ENCODE measurements at places on chromosomes 6 and 20.

DNA sequence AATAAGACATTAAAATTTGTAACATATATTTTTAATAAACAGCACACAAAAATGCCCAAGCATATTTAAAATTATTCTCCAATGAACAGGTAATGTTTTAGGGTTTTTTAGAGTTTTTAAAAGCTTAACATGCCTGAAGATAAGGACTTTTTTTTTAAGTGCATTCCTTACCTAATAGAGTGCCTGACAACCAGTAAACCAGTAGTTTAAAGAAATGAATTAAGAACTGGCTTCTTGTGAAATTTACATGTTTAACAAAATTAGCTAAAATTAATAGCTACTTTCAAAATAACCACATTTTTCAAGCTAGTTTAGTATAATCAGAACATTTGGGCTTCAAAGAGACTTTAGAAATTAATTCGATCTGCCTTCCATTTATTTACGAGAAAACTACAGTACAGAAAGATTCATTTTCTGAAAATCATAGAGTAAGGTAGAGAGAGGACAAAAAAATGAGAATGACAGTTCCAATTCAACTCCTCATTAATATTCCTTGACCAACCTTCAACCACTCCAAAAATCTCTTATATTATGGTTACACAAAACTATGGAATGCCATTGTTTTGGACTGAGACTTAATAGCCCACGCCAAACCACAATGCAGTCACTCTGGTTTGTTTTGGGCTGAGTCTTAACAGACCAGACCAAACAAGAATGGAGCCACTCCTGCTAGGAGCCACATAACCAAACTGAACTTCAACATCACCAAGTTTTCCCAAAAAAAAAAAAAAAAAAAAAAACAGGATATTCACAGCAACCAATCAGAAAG is 5.7 kb upstream of the PLN start:
- no peak for DNase-seq

DNA sequence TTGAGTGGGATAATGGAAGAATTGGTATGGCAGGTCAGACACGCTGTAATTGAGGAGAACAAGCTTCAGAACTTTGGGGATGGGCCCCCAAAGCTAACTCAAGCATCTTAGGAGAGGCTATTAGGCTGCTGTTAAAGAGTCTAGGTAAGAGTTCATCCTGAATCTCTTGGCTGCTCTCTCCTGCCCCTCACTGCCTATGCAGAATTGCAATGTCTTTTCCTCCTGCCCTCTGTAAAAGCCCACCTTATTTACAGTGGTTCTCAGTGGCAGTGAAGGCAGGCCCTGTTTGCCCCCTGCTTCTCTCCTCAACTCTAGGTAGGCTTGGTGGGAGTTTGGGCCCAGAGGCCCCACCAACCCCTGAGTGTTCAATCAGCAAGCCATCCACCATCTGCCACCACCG is 55.0 kb downstream of the LYRM2 start:
- DNase-seq: no peak

DNA sequence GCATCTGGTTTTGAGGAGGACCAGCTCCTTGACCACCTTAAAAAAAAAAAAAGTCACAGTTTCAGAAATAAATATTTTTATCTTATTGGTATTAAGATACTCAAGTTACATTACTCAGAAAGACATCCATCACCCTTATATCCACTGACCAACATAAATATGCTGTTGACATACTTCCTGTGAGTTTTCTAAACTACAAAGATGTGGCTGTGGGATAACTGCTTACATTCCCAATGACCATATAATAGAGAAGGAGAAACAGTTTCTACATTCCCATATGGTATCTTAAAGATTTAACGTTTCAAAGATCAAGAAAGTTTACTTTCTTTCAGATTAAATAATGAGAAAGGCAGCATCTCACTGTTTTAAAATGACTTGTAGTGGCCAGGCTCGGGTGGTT is 46.3 kb downstream of the TP53INP2 start:
- no peak for DNase-seq

- DNase-seq: no peak
These were observed 32.9 kb downstream of the SLC17A4 start for GRCh38 chr6:25787428-25787827.

GRCh38 chr20:38870733-38871559 is 55.3 kb upstream of the FAM83D start:
- DNase-seq: no peak

DNA sequence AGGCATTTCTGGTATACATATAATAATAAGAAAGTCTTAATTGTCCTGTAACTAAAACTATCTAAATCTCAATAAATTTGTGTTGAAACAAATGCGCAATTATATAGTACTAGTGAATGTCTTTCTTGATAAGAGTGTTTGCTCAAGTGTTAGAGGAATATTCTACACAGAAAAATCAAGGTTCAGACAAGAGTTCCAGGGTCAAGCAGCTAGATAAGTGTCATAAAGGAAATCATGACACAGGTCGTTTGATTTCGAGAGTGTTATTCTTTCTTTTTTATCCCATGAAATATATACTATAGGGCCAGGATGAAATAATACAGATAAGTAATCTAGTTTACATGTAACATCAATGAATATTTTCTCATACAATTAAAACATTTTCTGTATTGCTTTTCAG is 366.1 kb downstream of the UTRN start:
- DNase-seq: no peak

GRCh38 chr20:37726971-37727956 is 33.4 kb downstream of the CTNNBL1 start:
- DNase-seq: peak; percentile 11

GRCh38 chr20:44688053-44688625 is 27.0 kb upstream of the CCN5 start:
- DNase-seq: no peak

GRCh38 chr6:100554228-100554627 is 89.5 kb upstream of the SIM1 start:
- DNase-seq: no peak

- no peak for DNase-seq
These were observed 140.4 kb downstream of the HDGFL1 start for GRCh38 chr6:22709803-22710202.

GRCh38 chr6:84280030-84280429 is 52.6 kb upstream of the CEP162 start:
- DNase-seq: no peak

All from GM10248 (cell line).